ENCODE measurements at places on chromosomes 11 and 22. TPM values are rescaled to one million over a fixed set of nuclear protein-coding genes. Genes with fewer than 3 reads are reported as not detected.

CLMP gene
- 3.4 TPM for total RNA-seq

ISX gene
- not detected for total RNA-seq

WT1 gene
- 2.0 TPM for total RNA-seq

KRTAP5-10 gene
- not detected for total RNA-seq

APOL4 gene
- 4.7 TPM for total RNA-seq

Data from left ventricle myocardium inferior (tissue), 1 donor.